ENCODE measurements at places on chromosomes 4 and X. TPM values are rescaled to one million over a fixed set of nuclear protein-coding genes. Genes with fewer than 3 reads are reported as not detected.

ITIH6 gene
- not detected for total RNA-seq

NAA11 gene
- total RNA-seq: not detected

PRRG1 gene
- 8.6 TPM for total RNA-seq

SHROOM3 gene
- total RNA-seq: 9.8 TPM

GC gene
- not detected for total RNA-seq

GATA1 gene
- under 0.01 TPM for total RNA-seq
